Fibroblast of skin of left quadriceps (primary cell): ENCODE measurements at places on chromosomes 16 and 17.

- no peak for DNase-seq
Measured at GRCh38 chr16:48157794-48158193, 2.0 kb upstream of the ABCC12 start.

GRCh38 chr17:41012326-41013120 is 3.6 kb upstream of the KRTAP3-1 start:
- DNase-seq = no peak

DNA sequence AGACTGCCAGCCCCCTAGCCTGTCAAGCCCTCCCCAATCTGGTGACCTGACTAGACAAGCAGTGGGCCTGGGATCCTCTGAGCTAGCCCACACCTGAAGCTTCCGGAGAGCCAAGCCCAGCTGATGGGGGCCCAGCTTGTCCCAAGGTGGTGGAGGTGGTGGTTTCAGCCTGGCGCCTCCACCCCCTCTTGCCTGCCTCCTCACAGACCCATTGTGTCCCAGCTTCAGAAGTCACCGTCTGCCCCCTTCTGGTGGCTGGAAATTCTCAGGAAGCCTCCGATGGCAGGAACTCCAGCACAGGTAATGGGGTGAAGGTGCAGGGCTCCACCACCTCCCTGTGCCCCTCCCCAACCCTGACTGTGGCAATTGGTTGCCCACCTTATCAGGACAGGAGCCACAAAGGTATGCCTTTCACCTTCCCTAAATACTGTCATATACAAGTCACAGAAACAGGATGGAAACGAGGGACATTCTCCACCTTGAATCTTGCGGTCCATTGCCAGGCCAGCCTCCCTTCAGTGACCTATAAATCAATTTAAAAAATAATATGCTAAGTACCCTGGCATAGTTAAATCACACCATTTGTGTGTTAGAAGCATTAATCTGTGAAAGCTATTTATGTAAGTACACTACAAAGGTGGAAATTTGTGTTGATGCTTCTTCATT is 66.0 kb upstream of the ZNF423 start:
- peak; percentile 3 for DNase-seq

- DNase-seq = no peak
Measured at GRCh38 chr17:31573861-31574260, 182.4 kb downstream of the RAB11FIP4 start.

GRCh38 chr17:31733326-31733725 is 125.7 kb downstream of the COPRS start:
- DNase-seq = no peak

DNA sequence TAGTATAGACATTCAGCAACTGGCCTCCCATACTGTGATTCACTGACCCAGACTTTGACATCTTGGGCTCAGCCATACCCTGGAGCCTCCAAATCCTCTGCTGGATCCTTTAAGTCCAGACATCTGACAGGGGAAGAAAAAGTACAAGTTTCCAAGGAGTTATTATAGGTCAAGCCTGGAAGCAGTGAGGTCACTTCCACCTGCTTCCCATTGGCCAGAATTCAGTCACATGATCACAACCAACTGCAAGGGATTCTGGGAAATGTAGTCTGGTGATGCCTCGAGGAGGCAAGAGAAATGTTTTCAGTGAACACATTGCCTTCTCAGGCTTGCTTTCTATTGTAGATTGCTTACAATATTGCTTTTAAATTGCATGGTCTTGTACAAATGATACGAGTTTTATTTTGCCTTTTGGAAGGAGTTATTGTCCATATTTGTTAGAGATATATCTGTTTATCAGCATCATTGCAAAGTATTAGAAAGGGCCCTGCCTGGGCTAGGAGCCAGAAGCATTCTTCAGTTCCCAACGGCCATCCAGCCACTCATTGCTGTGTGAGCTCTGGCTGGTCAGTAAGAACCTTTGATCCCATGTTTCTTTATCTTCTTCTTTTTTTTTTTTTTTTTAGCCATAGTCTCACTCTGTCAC is 696.9 kb downstream of the WWOX start:
- DNase-seq = no peak

DNA sequence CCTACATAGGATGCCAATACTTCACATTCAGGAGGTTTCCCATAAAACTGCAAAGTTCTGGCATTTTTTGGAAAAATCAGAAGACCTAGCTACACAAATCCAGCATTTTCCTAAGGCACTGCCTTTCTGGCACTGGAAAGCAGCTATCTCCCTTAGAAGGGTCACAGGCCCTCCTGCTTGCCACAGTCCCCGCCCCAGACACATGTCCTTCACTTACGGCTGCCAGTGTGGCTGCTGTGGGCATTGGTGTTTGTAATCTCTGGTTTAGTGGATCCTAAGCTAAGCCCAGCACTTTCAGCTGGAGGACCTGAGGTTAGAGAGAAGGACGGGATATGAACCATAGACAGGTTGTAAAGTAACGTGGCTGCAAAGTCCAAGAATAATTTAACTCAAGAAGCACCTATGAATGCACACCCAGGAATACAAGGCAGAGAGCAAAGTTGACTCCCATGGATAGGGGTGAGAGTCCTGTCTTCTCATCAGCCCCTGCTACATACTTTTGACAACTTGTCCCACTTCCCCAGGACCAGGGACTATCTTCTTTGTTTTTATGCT is 100.0 kb downstream of the XYLT1 start:
- DNase-seq = no peak

- peak; percentile 31 for DNase-seq
Measured at GRCh38 chr16:50068550-50068949, 2.8 kb downstream of the HEATR3 start.

DNA sequence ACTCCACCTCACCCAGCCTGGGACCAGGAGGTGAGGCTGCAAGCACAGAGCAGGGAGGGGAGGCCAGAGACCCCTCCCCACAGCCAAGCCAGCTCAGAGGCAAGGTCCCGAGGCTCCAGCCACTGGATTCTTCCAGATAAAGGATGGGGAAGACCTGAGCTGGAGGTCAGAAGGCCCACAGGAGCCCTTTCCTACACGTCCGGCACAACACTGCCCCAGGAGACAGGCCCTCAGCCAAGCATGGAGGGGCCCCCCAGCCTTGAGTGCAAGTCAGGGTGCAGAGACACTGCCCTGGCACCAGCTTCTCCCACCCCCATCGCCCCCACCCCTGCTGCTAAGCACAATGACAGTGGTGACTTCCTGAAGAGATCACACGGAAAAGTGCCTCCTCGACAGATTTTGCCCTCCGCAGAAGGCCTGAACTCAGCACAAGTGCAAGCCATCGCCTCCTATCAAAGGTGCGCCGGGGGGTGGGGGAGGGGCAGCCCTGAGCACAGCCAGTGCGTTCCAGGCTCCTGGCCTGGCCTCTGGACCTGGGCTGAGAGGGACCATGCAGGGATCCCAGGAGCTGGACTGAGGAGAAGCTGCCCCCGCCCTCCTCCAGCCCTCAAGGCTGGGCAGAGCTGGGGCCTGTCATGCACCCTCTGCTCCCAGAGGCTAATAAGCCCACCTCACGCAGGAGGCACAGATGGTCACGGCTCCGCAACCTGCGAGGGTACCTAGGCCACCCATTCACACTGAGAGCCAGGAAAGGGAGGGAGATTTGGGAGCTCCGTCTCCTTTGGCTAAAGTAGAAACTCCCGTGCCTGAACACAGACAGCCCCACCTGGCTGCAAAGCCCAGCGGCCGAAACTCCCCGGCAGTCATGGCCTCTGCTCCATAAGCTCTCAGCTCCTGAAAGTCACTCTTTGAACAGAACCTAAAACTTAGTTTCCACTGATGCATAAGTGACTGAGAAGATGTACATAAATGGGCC is 2.7 kb downstream of the MAFG start:
- DNase-seq = no peak
